ENCODE measurements at places on chromosomes 5 and 9.

DNA sequence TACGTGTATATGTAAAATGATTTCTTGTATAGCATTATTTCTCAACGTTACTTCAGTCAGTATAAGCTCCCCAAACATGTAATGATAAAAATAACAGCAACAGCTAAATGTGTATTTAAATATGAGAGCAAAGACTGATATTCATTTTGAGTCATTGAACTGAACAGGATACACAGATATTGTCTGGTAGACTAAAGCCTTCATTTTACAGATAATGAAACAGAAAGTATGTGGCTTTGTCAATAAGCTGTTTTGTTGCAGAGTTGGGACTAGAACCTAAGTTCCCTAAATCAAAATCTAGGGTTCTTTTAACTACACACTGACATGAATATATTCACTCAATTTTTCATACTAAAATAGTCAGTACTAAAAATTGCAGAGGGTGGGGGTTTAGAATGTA, 80.4 kb upstream of the MARCHF11 start:
- no peak for DNase-seq

GRCh38 chr5:86613455-86613854, 4.3 kb upstream of the COX7C start:
- DNase-seq = no peak

- DNase-seq = no peak
These were observed 8.8 kb downstream of the DMRT2 start for GRCh38 chr9:1058826-1059487.

GRCh38 chr9:2128141-2128540, 113.0 kb downstream of the SMARCA2 start:
- DNase-seq = no peak

- no peak for DNase-seq
These were observed 45.6 kb downstream of the IRX2 start for GRCh38 chr5:2705861-2706260.

- no peak for DNase-seq
These were observed 45.6 kb upstream of the STXBP1 start for GRCh38 chr9:127566351-127567001.

- DNase-seq = peak; percentile 71
These were observed 191.2 kb downstream of the DAB2IP start for GRCh38 chr9:121842612-121842978.

DNA sequence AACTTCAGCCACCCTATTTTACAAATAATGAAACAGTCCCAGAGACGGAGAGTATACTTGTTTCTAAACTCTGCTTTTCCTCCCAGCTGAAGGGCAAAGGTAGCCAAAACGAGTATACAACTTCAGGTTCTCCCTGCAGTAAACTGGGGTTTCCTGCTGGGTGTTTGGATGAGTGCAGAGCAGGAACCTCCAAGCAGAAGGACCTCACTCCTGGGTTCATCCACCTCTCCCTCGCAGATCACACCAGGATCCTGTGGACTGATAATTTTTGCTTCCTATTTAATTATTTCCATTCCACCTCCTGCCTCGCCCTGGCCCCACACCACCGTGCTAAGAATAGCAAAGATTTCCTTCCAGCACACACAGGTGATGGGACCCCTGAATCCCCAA, 2.0 kb upstream of the FOXB2 start:
- DNase-seq = no peak

DNA sequence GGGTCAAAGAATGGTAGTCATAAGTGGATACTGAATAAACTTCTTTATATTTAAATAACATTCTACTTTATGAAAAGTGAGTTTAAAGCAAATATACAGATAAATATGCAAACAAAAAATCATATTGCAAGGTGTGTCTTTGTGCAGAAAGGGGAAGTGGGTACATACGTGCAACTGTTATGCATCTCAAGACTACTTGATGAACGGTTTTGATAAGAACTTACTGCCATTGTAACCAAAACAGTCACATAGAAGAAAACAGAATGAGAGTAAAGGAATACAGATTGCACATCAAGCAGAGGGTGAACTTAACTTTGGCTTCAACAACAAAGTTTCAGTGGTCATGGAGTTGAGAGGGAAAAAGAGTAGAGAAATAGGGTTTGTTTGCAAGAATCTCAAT, 9.9 kb downstream of the CAMK4 start:
- no peak for DNase-seq

Measured in HFFc6 (cell line).